ENCODE measurements at places on chromosomes 1 and 21.

DNA sequence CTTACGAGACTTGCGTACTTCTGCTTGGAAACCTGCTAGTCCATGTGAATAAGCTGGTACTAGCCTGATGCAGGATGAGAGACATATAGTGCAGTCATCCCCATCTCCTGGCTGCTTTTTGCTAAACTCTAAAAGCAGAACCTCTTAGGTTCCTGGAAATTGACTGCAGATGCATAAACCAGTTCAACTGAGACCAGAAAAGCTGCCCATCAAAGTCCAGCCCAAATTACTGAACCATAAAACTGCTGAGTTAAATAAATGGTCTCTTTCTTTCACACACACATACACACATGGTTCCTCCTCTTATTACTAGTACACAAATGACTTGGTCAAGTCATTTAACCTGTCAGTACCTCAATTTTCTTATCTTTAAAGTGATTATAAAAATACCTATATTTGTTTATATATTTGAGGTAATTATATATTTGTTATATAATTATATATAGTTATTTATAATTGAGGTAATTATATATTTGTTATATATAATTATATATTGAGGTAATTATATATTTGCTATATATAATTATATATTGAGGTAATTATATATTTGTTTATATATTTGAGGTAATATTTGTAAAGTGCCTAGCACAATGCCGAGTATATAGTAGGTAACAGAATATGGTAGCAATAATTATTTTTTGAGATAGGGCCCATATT is 25.2 kb upstream of the RABGAP1L start:
- DNase-seq, result no peak

DNA sequence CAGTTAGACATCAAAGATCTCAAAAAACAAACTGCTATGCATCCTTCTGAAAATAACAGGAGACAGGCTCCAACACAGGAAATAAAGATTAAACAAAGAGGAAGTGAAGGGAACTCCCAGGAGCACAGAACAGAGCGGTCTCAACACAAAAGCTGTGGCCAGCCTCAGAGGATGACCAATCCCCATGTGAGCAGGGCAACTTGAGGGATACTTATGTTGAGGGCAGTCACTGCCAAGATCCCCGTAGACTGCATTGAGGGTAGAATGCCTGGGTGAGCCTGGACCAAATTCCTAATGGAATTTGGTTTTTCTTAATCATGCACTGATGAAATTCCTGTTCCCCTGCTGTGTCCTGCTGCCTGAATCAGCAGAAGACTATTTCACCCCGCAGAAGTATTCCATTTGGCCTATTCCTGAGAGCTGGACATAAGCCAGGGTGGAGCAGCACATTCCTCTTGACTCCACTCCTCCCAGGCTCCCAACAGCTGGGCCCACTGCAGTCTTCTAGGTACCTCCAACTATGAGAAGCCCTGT is 49.0 kb downstream of the JAK1 start:
- DNase-seq, result no peak

DNA sequence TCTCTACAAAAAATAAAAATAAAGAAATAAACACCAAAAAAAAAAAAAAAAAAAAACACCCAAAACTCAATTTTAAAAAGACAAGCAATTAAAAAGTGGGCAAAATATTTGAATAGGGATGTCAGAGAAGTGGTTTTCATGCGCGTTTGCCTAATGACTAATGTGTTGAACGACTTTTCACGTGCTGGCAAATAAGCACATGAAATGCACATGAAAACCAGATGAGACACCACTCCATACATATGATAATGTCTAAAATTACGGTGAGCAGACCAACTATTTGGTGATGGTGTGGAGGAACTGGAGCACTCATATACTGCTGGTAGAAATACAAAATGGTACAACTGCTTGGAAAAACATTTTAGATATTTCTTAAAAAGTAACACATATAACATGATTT is 39.4 kb upstream of the UHMK1 start:
- DNase-seq, result no peak

DNA sequence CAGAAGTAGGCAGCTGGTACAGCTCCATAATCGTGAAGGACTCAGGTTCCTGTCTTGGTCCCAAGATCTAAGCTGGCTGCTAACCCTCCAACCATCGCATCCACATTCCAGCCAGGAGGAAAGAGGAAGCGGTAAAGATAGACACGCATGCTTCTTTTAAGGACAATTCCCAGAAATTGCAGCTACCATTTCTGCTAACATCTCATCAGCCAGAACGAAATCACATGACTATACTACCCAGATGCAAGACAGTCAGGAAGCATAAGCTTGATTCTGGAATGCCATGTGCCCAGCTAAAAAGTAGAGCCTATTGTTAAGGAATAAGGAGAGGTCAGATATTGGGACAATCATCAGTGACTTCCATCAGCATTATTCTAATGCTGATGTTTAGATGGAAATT is 110.4 kb downstream of the EPHB2 start:
- no peak for DNase-seq

DNA sequence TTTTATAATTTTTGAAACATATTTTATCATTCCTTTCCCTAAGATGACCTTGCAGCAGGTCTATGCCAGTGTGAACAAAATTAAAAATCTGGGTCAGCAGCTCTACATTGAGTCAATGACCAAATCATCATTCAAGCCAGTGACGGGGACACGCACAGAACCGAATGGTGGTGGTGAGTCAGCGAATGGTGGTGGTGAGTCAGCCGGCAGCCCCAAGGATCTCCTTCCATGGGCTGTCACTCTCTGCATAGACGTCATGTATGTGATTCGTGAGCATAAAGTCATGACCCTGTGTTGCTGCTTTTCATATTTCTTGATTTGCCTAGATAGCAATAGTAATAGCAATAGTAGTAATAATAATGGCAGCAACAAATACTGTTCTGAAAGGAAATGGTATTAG is 26.3 kb downstream of the PER3 start:
- peak; percentile 8 for DNase-seq

GRCh38 chr1:14263671-14264070 is 334.8 kb upstream of the KAZN start:
- DNase-seq, result no peak

- DNase-seq, result no peak
Measured at GRCh38 chr1:239735111-239735510, 348.7 kb downstream of the CHRM3 start.

DNA sequence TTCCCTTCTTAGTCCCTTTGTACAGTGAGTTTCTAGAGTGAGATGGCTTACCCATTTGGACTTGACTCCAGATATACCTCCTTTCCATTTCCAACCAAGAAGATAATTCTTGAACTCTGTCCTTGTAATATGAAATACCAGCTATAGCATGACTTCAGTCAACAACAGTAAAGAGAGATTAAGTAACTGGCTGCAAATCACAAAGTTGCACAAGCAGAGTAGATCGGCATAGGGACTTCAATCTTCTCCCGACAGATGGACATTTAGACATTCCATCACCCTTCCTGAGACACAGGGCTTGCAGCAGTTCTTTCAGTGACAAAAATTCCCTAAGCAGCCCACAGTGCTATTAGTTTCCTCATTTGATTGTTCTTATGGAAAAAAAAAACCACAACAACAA is 44.6 kb downstream of the JAK1 start:
- no peak for DNase-seq

DNA sequence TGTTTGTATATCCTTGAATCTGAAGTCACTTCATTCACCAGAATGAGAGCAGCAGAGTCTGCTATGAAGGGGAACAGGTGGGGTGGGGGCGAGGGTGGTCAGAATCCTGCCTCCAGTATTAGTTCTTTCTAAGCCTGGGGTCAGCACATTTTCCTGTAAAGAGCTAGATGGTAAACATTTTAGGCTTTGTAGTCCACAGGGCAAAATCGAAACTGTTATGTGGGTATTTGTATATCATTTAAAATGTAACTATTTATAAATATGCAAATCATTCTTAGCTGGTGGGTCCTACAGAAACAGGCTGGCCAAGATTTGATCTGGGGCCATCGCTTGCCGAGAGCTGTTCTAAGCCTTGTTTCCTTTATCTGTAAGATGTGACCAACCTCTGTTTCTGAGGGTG is 96.0 kb downstream of the IGSF21 start:
- no peak for DNase-seq

- no peak for DNase-seq
Measured at GRCh38 chr1:89721351-89721750, 88.4 kb downstream of the LRRC8C start.

DNA sequence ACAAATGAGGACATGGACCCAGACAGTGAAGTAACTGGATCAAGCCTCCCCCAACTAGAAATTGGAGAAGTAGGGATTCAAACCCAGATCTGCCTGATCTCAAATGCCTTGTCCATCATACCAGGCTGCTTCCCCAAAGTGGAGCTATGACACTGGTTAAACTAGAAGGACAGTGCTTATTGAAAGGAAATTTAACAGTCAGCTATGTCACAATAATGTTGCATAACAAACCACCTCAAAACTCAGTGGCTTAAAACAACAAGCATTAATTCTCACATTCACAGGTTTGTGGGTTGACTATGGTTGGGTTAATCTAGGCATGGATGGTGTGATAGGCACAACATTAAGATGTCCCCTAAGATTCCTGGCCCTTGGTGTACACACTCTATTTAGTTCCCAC is 107.1 kb downstream of the TAS1R2 start:
- no peak for DNase-seq

DNA sequence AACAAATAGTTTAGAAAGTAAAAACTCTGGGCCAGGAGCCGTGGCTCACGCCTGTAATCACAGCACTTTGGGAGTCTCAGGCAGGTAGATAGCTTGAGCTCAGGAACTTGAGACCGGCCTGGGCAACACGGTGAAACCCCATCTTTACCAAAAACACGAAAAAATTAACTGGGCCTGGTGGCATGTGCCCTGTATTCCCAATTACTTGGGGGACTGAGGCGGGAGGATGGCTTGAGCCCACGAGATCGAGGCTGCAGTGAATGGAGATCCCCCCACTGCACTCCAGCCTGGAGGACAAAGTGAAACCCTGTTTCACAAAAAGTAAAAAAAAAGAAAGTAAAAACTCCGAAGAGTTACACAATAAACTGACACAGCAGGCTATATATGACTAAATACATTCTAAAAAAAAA is 10.6 kb downstream of the CEP170 start:
- DNase-seq, result no peak

DNA sequence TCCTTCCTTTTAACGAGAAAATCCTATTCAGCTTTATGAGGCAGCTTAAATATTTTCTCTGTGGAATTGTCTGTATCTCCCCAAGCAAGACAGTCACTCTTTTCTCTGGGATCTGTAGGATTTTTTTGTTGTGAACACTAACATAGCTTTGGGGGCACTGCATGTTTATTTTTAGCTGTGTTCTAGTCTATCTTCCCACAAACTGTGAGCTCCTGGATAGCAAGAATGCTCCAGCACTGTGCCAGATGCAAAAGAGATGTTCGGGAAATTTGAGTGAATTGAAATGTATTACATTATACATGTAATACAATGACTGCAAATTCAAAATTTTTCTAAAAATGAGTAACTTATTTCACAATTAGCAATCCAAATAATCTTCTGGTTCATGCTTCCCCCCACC is 282.2 kb downstream of the PLPP3 start:
- no peak for DNase-seq

GRCh38 chr1:53739109-53739681 is at the start of gene GLIS1:
GLIS1 (minus strand) TSS chr1:53739164; CDS start chr1:53738064, 1,100 bp downstream.
- DNase-seq, result peak; percentile 19

GRCh38 chr21:37219761-37220432 is 47.2 kb downstream of the VPS26C start:
- DNase-seq, result no peak

- peak; percentile 66 for DNase-seq
Measured at GRCh38 chr1:113871597-113872113, at the start of gene PTPN22. PTPN22 (minus strand) TSS chr1:113871712.

DNA sequence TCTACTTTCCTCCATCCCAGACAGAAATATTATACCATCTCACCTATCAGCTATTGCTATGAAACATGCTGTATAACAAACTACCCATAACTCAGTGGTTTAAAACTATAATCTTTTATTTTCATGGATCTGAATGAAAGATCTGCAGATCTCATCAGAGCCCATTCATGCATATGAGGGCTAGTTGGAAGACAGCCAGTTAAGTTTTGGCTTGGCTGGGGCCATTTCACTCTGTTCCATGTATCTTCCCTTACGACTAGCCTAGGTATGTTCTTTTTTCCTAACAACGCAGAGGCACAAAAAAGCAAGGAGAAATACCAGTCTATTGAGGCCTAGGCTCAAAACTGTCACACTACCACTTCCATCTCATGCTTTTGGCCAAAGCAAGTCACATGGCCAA is 28.1 kb upstream of the RGS1 start:
- no peak for DNase-seq

GRCh38 chr1:194469282-194469681 is 1282.9 kb upstream of the B3GALT2 start:
- no peak for DNase-seq

- DNase-seq, result no peak
Measured at GRCh38 chr1:38500891-38501290, 358.7 kb downstream of the RRAGC start.

DNA sequence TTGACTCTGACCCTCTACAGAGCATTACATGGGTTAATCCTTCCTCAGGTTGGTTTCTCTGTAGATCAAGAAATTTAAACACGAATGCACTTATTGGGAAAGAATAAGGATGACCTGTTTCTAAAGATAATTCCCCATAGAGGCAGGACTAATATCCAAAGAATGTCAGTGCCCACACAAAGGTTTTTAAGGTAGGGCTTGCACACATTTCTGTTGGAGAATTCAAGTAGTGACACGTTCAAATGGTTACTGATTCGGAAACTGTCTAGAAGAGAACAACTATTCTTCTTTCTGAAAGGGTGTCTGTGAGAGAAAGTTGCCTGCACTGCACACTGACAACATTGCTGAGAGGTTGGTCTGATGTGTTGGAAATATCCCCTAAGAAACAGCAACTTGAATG is 167.3 kb downstream of the ZNF326 start:
- DNase-seq, result no peak

GRCh38 chr1:179205284-179205683 is 24.2 kb downstream of the ABL2 start:
- DNase-seq, result no peak

DNA sequence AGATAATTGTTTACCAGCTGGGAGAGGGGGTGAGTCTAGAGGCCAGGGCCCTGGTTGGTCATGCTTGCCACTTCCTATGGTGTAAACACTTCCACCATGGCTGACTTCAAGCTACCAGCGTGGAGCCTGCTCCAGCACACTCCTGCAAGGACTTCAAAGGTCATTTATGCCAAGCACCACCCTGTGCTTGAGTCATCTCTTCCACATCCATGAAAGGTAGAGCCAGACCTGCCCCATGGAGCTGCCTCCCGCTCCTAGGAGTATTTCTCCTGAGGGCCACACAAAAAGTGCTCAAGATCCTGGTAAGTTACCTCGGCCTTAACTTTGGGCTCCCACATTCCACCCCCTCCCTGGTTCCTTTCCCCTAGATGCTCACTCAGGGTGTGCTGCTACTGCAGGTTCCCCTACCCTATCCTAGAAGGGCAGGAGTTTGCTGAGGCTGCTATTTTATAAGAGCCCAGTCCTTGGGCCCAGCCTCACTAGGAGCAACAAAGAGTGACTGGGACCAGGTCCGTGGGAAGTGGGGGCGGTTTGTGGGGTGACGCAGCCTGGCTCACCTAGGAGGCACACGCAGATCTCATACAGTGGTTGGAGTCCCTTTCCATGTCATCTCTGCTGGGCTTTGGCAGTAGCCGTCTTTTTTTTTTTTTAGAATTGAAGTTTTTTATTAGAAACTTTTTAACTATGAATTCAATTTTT is 2.4 kb downstream of the RAB7B start:
- DNase-seq, result no peak

GRCh38 chr1:160125746-160126145 is 10.2 kb downstream of the ATP1A2 start:
- no peak for DNase-seq

All from activated T-helper 9 cell treated with anti-CD3 and anti-CD28 coated beads, Interleukin-2, amount 50 U/mL, for 16 hours (primary cell).